ENCODE measurements at places on chromosomes 5 and 9. TPM values are rescaled to one million over a fixed set of nuclear protein-coding genes. Genes with fewer than 3 reads are reported as not detected.

The TAS2R1 gene
- not detected for total RNA-seq

The CFAP77 gene
- not detected for total RNA-seq

- no peak for DNase-seq
These were observed 13.2 kb downstream of the MEIKIN start for GRCh38 chr5:131932235-131932634.

The FAM153A gene
- 0.73 TPM for total RNA-seq

The ST6GALNAC6 gene
- total RNA-seq: 35.2 TPM

DNA sequence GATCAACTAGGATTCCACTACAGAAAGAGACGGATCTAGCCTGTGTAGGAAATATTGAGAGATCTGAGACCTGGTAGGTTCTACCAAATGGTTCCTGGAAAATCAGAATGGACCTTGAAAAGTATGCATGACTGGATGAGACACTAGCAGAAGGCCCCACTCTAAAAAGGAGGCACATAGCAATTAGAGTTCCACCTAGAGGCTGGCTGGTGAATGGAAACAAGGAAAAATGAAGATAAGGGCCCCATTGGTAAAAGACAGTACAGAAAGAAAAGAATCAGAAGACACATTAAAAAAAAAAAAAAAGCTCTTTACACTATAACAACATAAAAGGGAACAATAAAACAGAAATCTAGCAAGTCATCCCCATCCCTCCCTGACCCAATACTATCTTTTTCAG, 518.5 kb downstream of the NR2F1-AS1 start:
- no peak for DNase-seq

DNA sequence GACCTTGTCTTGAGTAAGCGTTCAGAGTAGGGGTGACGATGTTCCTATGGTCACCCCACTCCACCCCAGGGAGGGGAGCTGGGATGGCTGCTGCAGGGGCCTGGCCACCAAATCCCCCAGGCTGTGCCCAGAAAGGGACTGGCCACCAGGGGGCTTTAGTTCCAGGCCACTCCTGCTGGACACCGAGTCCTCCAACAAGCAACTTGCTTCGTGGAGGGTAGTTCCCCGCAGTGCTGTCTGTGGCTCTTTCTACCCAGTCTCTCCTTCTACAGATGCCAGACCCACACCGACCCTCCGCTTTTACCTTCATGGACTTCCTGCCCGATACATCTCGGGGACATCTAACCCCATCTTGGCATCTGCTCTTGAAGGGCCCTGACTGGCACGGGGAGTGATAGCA, 35.7 kb upstream of the GABRP start:
- no peak for DNase-seq

- DNase-seq: no peak
These were observed 208.4 kb downstream of the MEF2C start for GRCh38 chr5:88674356-88675167.

The SOWAHA gene
- 1.7 TPM for total RNA-seq

The DDX4 gene
- not detected for total RNA-seq

- DNase-seq: no peak
These were observed 130.4 kb upstream of the RAI14 start for GRCh38 chr5:34525761-34526160.

The DBH gene
- total RNA-seq: 16.7 TPM

DNA sequence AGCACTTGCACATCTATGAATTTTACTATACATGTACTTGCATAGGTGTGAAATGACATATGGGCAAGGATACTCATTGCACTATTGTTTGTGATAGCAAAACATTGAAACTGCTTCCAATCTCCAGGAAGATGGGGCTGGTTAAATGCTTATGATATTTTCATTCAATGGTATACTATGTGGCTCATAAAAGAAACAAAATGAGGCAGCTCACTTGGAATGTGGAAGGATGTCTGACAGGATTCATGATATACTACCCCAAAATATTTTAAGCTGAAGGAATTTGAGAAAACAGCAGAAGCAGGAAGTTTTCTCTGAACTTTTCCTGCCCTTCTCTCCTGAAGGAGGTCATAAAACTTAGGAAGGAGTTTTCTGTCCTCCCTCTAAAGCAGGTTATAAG, 99.6 kb upstream of the CAST start:
- DNase-seq: no peak

All from left lobe of liver (tissue), 2 donors.